ENCODE measurements at places on chromosomes 3 and 15.

DNA sequence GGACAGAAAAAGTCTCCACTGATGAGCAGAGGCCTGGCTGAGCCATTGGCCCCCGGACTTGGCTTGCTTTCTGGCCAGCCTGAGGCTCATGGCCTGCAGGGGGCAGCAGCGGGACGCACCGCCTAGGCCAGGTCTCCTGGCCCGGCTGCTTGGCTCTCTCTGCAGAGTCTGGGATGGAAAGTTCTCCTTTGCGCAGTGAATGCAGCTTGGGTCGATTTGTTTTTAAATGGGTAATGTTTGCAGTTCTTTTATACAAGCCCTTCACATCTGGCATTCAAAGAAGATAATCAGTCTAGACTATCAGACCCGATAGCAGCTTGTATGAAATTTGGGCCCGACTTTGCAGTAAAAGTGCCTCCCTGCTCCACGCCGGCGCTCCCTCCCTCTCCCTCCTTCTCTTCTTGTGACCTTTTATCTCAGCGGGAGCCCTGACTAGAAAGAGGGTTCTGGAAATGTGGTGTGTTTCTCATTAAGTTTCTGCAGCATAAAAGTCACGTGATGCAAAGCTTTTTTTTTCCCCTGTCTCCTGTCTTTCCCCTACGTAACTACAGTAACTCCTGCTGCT lies 59.9 kb downstream of the ZNF621 start:
- peak; percentile 75 for DNase-seq

DNA sequence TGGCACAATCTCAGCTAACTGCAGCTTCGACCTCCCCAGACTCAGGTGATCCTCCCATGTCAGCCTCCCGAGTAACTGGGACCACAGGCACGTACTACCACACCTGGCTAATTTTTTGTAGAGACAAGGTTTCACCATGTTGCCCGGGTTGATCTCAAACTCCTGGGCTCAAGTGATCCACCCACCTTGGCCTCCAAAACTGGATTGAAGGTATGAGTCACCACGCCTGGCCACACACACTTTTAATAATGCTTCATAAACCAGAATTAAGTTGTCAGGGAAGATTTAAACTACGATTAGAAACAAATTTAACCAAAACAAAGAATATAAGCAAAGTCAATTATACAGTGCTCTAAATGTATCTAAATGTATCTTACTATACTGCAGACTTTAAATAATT lies 87.5 kb downstream of the LRRFIP2 start:
- no peak for DNase-seq

DNA sequence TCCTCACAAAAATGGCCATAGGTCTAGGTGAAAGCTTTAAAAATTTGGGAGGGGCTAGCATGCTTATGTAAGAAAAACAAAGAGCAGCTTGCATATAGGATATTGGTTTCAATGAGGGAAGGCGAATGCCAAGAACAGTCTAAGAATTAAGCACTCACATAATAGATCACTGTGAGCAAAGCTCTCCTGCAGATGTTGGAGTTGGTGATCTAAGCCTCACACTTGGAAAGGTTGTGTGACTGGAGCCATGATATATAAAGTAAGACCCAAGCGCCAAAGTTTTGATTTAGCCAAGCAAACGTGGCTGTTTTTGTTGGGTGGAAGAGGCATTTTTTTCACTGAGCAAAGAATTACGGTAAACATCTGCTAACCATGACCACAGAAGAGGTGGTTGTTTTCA lies 237.5 kb downstream of the FOXP1 start:
- no peak for DNase-seq

DNA sequence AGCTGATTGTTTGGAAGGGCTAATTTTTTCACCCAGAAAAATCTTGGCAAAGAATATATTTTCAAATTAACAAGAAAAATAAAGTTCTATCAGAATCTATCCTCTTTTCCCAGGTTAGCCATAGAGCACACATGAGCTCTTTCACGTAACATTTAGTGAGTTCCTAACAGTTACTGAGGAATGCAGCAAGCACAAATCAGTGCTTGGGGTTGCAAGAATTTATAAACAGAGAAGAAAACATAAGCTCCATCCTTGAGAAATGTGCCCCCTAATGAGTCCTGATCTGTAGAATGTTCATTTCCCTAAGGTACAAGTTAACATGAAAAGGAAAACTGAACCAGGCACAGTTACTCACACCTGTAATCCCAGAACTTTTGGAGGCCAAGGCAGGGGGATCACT lies 13.9 kb downstream of the EOGT start:
- no peak for DNase-seq

DNA sequence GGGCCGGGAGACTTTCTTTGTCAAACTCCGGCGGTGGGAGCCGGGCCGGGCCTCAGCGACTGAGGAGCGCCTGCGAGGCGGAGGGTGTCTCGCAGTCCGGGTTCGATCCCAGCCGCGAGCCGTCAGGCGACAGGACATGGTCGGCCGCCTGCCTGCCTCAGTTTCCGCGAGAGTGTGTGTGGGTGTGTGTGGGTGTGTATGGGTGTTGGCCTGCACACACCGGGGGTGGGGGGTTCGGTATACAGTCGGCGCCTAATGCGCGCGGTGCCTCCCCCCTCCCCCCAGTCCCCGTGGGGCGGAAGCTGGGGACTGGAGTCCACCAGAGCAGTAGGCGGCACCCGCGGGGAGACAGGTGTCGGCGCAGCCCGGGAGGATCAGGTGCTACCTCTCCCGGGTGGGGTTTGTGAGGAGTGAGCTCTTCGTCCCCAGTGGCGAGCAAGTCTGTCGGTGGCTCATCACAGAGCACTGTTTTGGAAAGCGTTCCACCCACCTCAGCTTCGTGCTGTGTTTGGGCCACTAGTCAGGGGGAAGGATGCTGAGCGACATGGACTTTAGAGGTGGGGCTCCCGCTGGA lies 246.3 kb downstream of the GOLGA6L6 start:
- no peak for DNase-seq

GRCh38 chr3:45592830-45593707 lies 1.5 kb upstream of the LIMD1 start:
- peak; percentile 53 for DNase-seq

DNA sequence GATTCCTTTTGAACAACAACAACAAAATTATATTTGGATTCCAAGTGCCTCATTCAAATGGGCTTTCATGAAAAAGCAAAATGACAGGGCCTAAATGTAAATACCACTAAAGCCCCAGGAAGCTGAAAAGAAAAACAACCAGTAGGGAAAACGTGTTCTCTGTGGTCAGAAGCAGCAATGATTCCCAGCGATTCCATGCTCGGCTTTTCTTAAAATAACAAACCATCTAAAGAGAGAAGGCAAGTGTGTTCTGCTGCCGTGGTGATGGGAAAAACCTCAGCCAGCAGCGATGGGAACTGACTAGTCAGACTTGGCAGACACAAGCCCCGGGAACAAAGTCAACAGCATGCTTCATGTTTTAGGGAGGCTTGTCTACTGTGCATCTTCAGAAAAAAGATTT lies 153.6 kb downstream of the TNIK start:
- no peak for DNase-seq

GRCh38 chr3:87792534-87793336 lies 266.1 kb downstream of the CGGBP1 start:
- peak; percentile 25 for DNase-seq

DNA sequence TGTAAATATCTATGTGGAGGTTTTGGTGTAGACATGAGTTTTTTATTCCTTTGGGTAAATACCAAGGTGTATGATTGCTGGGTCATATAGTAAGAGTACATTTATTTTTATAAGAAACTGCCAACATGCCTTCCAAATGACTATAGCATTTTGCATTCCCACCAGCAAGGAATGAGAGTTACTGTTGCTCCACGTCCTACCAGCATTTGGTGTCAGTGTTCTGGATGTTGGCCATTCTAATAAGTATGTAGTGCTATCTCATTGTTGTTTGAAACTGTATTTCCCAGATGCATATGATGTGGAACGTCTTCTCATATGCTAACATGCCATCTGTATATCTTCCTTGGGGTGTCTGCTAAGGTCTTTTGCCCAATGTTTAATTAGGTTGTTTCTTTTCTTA lies 38.7 kb downstream of the LHFPL4 start:
- DNase-seq = no peak

- DNase-seq = no peak
Observed at GRCh38 chr15:85024509-85025336, 43.1 kb downstream of the PDE8A start.

GRCh38 chr15:58924327-58924726 lies 9.2 kb downstream of the SLTM start:
- no peak for DNase-seq

DNA sequence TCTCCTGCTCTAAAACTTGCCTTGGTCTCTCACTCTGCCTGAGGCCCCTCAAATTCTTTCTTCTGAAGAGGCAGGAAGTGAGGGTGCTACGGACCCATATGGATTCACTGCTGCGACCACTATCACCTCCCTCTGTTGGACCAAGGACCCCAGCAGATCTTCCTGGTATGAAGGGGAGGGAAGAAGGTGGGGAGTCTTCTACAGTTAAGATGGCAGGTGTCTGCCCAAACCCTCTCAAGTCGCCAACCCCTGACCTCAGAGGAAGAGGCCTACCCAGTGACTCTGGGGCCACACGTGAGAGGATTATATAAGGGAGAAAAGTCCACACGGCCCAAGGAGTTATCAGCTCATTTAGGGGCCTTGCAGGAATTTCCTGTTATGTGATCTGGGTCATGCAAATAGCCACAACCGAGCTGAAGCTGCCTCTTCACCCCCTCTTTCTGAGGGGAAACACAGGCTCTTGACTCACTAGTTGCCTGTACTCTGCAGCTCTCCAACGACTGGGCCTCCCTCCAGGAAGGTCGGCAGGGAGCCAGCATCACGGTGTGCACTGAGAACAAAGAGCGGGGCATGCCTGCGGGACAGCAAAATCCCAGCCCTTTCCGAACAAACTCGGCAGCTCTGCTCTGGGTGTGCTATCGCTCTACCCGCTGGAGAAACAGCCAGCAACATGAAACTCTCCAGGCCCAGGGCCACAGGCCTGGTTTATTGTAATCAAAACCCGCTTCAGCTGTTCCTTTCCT lies 116.0 kb downstream of the XXYLT1 start:
- no peak for DNase-seq

GRCh38 chr3:14935592-14936345 lies 11.6 kb upstream of the NR2C2 start:
- DNase-seq = no peak

DNA sequence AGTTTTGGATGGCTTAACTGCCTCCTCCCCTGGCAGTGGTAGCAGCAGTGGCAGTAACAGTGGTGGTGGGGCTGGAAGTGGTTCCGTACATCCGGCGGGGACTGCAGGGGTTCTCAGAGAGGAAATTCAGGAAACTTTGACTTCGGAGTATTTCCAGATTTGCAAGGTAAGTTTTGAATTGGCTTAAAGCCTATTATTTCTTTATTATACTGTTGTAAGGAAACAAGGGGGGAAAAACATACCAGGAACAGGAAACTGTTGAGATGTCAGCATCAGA lies 1.5 kb downstream of the STXBP5L start:
- no peak for DNase-seq

DNA sequence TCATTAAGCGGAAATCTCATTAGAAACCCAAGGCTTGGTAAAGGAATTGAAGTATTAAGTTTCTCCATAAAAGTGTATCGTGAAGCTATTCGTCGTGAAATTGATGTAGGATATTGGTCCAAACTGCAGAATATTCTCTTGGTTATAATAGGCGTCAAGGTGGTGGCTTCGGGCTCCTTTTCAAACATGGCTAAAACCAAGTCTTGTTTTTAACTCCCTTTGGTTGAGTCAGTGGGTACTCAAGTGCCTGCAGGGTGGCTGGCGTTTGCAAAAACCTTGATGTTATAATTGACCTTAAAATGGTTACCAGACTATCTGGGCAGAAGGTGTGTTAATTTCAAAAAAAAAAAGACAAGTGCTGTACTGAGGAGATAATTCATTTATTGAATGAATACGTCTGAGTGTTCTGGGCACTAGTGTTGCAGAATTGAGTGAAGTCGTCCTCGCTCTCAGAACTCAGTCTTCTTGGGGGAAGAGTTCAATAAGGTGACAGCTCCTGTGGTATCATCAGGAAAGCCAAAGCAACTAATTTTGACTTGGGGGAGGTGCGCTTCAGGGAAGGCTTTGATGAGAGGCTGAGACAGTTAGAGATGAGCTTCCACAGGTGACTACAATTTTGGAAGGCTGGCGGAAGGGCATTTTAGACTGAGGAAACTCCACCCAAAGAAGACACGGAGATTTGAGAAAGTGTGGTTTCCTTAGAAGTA lies 1.5 kb downstream of the UBE2Q2 start:
- no peak for DNase-seq

- no peak for DNase-seq
Observed at GRCh38 chr15:48733615-48734014, 77.3 kb downstream of the CEP152 start.

DNA sequence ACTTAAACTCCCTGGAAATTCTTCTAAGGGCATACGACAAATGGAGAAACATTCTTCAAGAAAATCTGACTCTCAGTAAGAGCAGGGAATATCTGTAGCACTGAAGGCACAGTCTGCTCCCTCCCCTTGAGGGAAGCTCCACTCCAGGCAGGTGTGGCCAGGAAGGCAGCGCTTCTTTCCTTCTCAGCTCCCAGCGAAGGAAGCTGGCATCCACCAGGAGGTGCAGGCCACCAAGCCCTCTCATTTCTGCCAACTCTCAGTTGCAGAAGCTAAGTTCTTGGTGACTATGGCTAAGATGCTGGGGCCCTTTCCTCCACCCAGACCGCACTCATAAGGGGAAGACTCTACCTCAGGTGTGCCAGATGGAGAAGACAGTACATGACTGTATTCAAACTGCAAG lies 37.7 kb upstream of the SLC41A3 start:
- DNase-seq = no peak

- no peak for DNase-seq
Observed at GRCh38 chr3:12098400-12098799, 60.3 kb downstream of the TIMP4 start.

DNA sequence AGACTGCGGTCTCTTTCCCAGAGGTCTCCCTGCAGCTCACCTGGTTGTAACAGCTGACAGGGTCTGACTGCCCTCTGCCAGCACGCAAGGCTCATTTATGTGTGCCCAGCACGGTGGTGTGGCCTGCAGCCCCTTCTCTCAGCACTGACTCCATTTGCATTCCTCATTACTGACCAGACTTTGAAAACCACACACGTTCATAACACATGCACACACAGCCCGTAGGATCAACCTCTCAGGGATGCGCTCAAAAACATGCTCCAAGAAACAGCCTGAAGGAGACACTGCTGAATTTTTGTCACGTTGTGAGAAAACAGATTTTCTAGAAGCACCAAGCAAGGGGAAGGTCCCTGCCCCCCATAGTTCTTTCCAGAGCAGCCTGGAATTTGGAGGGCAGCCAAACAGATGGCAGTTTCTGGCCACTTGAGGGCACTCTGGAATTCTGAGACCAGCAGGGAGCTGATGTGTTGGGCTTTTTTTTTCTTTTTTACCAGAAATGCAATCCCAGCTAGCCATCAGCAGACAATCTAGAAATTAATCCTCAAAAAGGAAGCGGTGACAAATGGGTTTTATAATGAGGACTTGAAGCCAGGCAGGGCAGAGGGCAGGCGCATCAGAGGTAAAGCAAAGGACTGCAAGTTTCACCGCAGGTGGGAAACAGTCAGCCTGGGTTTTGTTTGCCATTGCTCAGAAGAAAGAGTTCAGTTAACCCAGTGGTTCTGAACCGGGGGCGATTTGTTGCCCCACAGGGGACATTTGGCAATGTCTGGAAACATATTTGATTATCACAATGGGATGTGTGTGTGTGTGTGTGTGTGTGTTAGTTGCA lies 170.5 kb upstream of the PROK2 start:
- peak; percentile 14 for DNase-seq

GRCh38 chr15:93087825-93088199 lies 1.2 kb downstream of the RGMA start:
- DNase-seq = peak; percentile 25

- no peak for DNase-seq
Observed at GRCh38 chr3:128167973-128168674, 14.8 kb downstream of the EEFSEC start.
